ENCODE measurements at places on chromosomes 12 and 14. TPM values are rescaled to one million over a fixed set of nuclear protein-coding genes. Genes with fewer than 3 reads are reported as not detected.

DNA sequence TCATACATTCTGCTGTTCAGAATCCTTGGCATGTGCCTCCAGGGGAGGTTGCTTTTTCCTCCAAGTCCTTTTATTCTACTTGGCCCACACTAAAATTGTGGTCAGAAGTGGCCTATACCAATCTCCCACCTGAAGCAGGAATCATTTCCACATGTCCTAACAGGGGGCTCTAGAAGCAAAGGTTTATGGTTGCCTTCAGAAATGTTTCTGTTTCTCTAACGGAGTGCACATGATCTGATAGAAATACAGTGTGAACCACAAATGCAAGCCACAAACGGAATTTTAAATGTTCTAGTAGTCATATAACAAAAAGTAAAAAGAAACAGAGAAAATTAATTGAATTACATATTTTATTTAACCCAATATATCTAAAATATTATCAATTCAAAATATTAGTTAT, 4.0 kb downstream of the PTGER2 start:
- DNase-seq = no peak

DNA sequence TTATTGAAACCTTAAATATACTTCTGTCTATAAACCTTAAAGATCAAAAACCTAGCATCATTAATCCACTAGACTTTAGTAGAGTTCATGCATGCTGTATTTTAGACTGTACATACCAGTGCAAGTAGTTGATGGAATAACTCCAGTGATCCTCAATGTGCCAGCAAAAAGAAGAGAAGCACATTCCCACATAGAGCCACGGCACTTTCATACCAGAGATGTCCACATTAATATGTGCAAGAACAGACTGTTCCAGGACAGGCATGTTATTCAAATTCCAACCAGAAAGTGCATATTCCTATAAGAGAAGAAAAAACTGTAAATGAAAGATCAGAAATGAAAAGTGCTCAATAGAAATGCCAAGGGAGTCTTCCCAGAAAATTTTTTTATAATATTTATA, 55.0 kb downstream of the KDM5A start:
- DNase-seq = no peak

GRCh38 chr14:57401501-57401900, 11.1 kb downstream of the NAA30 start:
- DNase-seq = no peak

Gene RPL36AL
- total RNA-seq = 149 TPM

DNA sequence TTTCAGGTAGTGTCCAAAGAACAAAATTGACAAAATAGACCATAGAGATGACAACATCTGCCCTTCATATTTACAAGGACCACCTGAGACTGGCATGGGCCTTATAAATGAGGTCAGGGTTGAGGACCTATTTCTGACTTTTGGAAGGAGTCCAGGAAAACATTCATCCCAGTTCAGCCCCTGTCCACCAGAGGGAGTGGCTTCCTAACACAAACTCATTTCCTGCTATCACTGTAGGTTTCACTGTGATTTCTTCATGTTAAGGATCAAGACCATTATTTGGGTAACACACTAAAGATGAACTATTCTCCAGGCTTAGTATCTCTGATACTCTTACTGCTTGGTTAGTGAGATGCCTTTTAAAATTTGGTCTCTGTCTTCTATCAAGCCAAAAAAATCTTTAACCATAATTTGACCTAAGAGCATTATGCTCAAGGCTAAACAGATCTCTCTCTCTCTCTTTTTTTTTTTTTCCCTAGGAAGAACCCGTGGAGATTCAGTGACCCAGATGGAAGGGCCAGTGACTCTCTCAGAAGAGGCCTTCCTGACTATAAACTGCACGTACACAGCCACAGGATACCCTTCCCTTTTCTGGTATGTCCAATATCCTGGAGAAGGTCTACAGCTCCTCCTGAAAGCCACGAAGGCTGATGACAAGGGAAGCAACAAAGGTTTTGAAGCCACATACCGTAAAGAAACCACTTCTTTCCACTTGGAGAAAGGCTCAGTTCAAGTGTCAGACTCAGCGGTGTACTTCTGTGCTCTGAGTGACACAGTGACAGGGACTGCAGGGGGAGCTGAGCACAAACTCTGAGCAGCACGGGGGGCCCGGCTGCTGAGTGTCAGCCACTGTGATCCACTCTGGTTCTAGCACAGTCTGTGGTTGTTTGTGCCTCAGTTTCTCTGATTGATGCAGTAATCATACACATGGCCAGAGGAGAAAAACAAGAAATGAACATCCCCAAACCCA, 267.6 kb upstream of the OR4E1 start:
- DNase-seq = no peak

DNA sequence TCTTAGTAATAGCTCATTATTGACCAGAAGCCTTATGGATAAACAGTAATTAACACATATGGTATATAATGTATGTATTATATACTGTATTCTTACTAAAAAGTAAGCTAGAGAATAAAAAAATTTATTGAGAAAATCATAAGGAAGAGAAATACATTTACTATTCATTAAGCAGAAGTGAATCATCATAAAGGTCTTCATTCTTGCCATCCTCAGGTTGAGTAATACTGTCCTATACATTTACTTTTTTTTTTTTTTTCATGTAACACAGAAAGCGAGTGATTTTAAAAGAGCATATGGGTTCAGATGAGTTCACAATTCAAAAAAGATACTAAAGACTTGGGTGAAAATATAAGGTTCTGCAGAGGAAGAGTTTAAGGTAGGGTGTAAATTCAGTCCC, 152.5 kb downstream of the TGFB3 start:
- DNase-seq = no peak

- DNase-seq = no peak
Measured at GRCh38 chr14:34403646-34404045, 58.4 kb downstream of the SPTSSA start.

Gene SMIM41
- total RNA-seq = 0.27 TPM

GRCh38 chr14:90405755-90406154, 8.9 kb downstream of the CALM1 start:
- no peak for DNase-seq

DNA sequence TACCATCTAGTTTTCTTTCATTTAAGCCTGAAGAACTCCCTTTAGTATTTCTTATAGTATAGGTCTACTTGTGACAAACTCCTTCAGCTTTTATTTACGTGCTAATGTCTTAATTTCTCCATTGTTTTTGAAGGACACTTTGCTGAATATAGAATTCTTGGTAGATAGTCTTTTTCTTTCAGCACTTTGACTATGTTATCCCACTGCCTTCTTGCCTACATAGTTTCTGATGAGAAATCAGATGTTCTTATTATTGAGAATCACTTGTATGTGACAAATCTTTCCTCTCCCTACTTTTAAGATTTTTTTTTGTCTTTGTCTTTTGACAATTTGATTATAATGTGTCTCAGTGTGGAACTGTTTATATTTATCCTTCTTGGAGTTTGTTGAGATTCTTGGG, 5.1 kb upstream of the MIS18BP1 start:
- no peak for DNase-seq

DNA sequence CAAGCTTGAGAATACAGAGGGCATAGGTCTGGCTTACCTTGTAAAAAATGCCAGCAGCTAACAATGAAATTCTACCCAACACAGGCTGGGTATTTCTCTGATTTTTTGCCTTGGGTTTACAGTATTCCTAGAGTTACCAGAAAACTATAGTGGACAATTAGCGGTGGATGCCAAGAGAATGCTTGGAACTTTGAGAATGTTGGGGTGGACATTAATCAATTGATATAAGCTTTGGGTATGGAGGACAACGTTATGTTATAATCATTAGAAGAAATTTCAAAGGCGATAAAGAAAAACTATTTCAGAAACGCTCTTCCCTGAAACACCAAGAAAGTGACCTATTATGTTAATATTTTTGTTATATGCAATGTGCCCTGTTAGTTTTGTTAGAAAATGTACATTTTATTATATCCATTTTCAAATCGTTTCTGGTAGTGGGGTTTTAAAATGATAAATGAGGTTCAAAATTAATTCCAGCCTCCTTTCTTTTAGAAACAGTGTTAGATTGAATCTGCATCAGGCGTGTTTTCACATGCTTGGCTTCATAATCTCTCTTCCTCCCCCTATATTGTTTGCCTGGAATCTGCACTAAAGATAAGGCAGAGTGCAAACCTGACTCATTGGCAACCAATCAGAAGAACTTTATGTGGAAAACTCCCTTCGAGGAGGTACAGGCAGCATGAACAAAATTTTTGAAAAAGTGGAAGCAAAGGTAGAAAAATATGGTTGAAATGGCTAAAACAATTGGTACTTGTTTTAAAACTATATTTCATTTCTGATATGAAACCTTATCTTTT, 1.4 kb upstream of the PTPRQ start:
- DNase-seq = no peak

Gene MIS18BP1
- 7.1 TPM for total RNA-seq

DNA sequence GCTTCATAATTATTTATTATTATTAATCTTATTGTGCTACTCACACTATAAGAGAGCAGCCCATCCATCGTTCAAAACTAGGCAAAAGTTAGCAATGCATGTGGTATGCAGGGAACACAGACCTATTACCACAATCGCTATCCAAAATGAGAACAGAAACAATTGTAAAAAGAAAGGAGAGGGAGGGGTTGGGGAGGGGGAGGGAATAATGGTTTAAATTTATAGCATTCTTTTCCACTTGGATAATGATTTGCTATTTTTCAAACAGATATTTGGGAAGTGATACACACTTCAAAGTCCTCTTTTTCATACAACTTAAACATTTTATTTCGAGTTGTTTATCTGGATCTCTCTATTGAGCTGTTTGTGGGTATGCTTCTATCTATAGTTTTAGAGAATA, 248.6 kb upstream of the SOX5 start:
- no peak for DNase-seq

Gene SLC4A8
- 0.71 TPM for total RNA-seq

- DNase-seq = peak; percentile 64
Measured at GRCh38 chr12:48618541-48618940, 48.7 kb upstream of the LALBA start.

GRCh38 chr12:129215556-129215955, 362.3 kb downstream of the GLT1D1 start:
- DNase-seq = no peak

DNA sequence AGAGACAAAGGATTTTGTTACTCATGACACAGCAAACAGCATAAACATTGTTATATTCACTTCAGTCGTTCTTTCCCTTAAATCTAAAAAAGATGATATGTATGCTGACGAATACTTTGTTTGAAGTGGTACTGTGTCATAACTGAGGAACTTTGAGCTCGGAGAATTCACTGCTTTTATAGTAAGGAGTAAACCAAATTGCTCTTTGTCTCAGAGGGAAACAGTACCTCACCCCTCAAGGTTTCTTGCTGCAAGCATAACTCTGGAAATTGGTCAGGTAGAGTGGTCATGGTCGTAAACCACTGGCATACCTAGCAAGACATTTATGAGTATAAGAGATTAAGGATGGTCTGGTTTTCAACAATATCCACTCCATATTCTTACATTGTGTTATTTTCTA, 160.2 kb upstream of the OR4E1 start:
- DNase-seq = no peak

Data from left cardiac atrium (tissue), 4 donors.